ENCODE measurements at places on chromosomes 2 and 18.

DNA sequence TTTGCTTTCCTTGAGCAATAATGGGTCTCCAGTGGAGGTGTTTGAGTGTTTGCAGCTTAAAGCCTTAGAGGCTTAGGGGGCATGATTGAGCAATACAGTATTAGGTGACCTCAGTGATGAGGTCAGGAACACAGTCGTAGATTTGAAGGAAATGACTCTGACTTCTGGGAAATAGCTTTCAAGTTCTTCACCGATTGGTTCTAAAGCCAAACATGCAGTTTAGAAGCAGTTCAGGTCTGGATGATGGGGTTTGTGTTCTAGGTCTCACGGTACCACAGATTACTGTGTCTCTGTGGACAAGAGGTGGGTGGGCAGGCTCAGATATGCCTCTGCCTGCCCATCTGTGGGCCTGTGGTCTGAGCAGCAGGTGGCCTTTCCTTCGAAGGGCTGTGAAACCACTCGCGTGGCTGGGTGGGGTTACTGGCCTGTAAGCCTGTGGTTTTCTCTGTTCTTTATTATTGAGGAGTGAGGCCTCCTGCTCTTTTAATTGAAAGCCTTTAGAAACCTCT, 7.8 kb downstream of the MTHFD2 start:
- DNase-seq, result no peak

DNA sequence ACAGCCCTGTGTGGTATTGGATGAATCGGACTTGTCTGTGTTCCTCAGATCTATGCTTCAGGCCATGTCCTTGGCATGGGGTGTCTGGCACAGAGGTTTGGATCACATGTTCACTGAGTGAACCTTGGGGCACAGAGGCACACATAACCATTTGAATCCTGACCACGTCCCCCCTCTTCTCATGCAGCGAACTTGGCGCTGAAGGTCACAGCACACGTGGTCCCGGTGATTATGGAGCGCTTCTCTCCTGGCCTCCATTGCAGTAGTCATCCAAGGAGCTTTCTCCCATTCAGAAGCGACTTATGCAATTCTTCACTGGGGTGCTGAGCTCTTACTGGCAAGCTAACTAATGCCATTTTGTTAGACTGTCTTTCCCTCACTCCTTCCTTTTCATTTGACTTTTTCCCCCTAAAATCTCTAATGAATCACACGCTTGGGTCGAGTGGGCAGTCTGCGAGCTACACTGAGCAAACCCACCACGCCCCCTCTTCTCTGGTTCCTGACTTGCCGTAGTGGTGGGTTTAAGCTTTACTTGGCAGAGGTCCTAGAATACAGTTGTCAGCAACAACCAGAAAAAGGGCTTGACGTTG, 59.4 kb downstream of the KCNG2 start:
- no peak for DNase-seq

DNA sequence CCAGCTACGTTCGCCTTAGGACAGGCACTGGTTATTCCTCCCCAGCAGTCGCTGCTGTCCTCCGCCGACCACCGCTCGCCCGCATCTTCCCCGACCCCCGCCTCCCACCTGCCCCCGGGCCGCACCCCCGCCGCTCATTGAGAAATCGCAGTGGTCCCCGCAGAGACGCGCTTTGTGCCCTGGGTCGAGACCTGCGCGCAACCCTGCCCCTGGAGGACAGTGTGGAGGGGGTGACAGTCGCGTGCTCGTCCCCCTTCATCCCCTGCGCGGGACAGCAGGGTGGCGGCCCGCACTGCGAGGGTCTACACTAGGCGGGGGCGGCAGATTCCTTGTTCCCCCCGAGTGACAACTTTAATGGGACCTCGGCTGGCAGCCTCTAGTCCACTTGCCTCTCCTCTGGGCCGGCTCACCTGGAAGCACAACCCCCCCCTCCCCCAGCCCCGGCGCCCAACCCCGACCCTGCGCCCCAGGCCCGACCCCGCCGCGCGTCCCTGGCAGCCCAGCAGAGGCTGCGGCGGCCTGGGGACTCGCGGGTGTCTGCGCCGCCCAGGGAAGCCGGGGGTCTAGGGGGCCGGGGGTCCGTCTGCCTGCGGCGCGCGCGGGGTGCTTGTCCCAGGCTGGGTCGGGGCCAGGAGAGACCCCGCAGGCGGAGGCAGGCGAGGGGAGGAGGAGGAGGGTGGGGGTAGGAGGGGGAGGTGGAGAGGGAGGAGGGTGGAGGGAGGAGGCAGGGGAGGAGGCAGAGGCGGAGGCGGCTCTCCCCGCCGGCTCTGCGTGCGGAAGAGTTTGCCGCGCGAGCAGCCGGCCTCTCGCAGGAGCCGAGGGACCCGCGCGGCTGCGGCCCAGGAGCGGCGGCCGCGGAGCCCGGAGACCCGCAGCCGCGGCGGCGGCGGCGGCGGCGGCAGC, at the start of gene NPAS2:
Gene NPAS2 (plus strand): TSS at position 770 of the 903 bp plus-strand sequence. CDS start 84,616 bp downstream, outside the sequence.
- no peak for DNase-seq

- DNase-seq, result peak; percentile 11
Measured at GRCh38 chr2:241009601-241010530, 11.4 kb downstream of the SNED1 start.

GRCh38 chr18:76524900-76525698, 30.1 kb upstream of the ZNF516 start:
- peak; percentile 96 for DNase-seq

DNA sequence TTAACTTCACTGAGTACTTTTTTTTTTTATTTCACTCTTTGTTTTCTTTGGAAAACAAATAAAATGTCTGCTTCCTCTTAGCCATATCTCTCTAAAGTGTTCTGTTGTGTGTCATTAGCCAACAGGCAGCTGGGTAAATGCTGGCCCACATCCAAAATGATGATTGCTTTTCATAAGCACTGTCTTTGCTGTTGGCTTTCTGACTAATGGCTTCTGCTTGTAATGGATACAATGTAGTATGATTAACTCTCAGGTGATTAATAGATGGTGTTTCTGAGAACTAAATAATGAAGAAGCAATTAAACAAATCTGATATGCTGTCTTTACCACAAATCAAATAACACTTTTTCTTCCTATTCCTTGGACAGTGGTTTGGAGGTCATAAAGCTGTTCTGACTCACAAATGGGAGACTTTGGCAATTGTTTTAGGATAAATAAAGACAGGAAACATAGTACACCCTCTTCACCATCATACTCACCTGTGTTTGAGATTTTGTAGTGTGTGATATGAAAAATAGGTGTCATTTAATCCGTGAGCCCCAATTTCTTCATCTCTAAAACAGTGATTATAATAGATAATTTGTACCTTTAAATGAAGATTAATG, 888.4 kb downstream of the TSN start:
- peak; percentile 99 for DNase-seq

DNA sequence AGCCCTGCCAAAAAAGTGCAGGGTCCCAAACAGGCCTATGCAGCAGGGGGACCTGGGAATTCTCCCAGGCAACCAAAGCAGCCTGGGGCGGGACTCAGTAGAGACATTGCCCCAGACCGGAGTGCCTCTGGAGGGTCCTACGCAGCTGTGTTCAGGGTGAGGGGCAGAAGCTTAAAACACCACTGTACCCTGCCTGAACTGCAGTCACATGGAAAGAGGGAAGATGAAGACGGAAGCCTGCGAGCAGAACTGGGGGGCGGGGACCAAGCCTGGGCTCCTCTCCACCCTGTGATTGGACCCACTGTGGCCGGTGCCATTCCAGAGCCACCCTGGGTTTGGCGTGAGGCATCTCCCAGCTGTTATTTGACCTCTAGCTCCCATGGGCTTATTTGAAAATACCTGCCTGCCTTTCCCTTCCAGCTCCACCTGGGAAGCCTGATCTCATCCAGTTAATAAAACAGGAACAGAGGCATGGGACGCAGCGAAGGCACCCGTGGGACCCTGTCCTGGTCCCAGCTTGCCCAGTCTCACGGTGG, 183.1 kb downstream of the SMAD2 start:
- no peak for DNase-seq

DNA sequence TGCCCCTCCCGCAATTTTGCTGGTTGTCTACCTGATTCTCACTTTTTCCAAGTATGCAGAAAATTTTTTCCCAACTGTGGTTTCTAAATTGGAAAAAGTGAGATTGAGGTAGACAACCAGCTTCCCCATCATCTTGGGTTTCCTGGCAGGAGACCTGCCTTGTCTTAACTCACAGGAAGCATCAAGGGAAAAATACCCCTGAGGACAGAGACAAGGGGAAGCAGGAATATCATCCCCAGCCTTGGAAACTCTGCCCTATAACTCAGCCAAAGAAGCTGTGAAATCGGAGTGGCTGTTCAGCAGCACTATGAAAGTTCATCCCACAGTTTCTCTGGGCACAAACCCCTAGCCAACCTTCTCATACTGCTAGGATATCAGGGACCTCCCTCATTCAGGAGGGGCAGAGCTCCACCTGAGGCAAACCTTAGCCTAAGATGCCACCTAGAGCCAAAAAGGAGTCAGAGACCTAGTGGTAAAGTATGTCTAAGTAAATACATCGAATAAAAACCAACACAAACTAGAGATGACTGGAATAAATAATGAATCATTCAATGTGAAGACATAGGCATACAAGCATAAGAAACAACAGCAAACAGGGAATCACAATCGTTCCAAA, 68.2 kb downstream of the ZSWIM2 start:
- DNase-seq, result peak; percentile 52

GRCh38 chr18:55589625-55590291, 1.8 kb upstream of the TCF4 start:
- peak; percentile 99 for DNase-seq

- peak; percentile 57 for DNase-seq
Measured at GRCh38 chr2:220847589-220847988, 724.5 kb downstream of the EPHA4 start.

DNA sequence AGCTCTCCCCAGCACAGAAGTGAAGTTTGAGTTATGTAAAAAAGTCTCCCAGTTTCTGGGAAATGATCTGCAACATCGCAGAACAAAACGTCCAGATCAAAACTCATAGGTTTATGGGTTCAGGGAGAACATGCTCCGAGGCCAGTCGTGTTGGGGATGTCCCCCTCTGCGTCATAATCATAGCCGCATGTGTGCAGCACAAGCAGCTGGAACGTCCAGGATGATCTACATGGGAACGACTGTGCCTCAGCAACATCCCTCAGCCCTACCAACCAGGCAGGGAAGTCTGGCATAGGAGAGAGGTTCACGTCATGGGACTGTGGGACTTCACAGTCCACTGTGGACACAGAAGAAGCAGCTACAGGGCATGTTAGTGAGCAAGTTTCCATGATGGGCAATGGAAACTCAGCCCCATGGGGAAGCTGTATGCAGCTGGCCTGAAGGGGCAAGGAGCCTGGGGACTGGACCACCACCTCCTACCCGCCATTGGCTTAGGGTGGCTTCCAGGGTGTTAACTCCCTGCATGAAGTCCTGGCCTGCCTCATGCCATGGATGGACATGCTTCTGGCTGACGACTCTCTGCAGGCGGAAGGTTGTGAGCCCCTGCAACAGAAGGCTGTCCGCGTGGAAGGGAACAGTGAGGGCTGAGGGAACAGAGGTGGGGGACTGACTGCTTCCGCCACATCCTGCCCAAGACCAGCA, 96.9 kb downstream of the COPS8 start:
- no peak for DNase-seq

GRCh38 chr2:39607538-39608262, 58.0 kb upstream of the TMEM178A start:
- no peak for DNase-seq

- peak; percentile 71 for DNase-seq
Measured at GRCh38 chr2:85420536-85421259, 2.2 kb downstream of the SH2D6 start.

- no peak for DNase-seq
Measured at GRCh38 chr2:106358081-106358480, 110.1 kb downstream of the RGPD3 start.

GRCh38 chr18:28086670-28087552, 90.0 kb downstream of the CDH2 start:
- DNase-seq, result peak; percentile 67

- DNase-seq, result no peak
Measured at GRCh38 chr18:13100942-13101658, 109.9 kb downstream of the CEP192 start.

DNA sequence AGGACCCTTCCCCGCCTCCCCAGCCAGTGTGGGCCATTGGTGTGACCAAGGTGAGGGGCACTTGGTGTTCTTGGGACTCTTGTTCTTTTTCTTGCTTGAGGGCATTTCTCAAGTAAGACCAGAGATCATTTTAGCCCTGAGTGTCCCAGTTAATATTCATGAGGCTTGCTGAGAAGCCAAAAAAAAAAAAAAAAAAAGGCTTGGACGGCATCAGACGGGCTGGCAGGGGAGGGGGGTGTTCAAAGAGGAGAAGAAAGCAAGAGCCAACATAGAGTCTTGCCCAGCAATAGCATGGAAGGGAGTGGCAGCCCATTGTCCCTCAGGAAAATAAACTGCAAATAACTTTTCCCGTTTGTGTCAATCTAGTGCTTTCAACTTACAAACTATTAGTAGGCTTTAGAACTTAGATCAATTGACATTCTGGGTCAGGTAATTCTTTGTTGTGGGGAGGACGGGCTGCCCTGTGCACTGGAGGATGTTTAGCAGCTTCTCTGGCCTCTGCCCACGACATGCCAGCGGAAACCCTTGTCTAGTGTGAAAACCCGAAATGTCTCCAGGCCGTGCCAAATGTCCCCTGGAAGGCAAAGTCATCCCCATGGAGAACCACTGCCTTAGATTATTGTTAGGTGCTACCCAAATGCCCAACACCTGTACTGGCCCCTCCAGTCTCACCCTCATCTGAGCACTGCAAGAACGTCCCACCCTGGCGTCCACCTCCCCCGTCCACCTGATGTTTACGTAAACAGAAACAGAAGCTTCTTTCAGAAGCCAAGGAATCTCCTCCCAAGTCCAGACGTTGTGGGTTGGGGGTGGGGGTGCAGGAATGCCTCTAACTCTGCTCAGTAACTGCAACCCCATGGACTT, 163.4 kb downstream of the BCL2 start:
- DNase-seq, result no peak

DNA sequence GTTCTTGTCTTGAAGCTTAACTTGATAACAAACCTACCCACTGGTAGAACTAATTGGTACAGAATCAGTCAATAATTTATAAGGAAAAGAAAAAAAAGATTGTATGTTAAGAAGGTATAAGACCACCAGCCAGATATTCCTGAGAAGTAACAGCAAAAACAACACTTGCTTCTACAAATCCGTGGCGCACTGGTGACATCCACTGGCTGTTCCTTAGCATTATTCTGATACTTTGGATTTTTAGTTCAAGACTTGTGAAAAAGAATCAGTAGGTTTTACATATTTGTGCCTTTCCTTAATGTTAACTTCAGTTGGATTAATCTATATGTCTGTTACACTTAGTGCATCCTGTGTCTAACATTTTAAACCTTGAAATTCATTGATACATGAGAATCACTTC, 141.8 kb downstream of the GRB14 start:
- DNase-seq, result peak; percentile 71

- no peak for DNase-seq
Measured at GRCh38 chr2:132468821-132469675, 52.4 kb downstream of the GPR39 start.

- no peak for DNase-seq
Measured at GRCh38 chr2:23505984-23506380, 121.0 kb downstream of the KLHL29 start.

GRCh38 chr2:200966770-200967169, 3.3 kb upstream of the ORC2 start:
- DNase-seq, result no peak

- no peak for DNase-seq
Measured at GRCh38 chr2:173198327-173198726, 122.7 kb downstream of the MAP3K20 start.

GRCh38 chr2:15565392-15565791, 4.3 kb upstream of the NBAS start:
- DNase-seq, result no peak
